Hepatic stellate cell (primary cell): ENCODE measurements at places on chromosomes 13 and 19.

DNA sequence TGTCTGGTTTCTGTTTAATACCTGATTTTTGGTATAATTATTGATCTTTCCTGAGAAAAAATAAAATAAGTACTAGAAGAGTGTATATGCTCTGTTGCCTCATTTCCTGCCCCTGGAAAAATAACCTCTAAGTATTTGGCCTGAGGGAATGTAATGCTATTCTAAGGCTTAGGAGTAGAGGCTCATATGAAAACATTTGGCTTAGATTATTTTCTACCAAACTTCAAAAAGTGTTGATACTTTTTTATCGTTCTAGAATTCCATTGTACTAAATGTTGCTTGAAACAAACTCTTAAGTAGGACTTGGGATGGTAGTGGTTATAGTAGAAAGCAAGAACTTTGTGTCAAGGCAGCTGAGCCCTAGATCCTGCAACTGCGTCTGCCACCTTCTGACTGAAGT lies 57.8 kb downstream of the COG3 start:
- no peak for DNase-seq

DNA sequence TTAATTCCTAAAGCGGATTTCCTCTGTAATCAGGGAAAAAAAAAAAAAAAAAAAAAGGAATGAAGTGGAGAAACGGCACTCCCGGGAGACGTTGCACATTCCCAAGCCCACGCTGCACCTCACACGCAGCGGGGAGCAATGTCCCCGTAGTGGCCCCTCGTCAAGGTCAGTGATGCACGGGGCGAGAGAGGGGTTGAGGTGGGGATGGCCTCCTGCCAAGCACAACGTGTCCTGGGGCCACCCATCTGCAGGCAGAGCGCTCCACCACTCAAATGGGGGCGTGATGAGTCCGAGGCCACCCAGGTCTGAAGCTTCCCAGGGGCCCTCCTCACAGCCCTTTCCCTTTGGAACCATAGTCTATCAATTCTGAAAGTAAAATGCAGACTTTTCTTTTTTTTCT lies 15.1 kb downstream of the PLK5 start:
- no peak for DNase-seq

DNA sequence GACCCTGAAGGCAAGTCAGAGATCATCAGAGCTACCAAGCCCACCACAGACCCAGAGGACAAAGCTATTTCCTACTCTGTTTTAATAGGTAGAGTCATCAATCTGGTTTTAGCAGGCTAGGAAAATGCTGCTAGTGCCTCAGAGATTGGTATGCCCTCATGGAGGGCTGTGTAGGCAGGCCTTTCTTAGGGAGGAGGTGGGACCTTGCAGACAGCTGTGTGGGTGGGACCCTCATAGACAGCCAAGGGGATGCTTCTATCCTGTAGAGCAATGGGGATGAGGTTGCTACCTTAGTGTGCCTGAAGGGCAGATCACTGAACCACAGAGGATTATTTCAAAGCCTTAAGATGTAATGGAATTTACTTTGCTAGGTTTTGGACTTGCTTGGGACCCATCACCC lies 534.9 kb upstream of the KLF12 start:
- no peak for DNase-seq

GRCh38 chr13:76813000-76813691 lies 73.1 kb downstream of the KCTD12 start:
- no peak for DNase-seq

DNA sequence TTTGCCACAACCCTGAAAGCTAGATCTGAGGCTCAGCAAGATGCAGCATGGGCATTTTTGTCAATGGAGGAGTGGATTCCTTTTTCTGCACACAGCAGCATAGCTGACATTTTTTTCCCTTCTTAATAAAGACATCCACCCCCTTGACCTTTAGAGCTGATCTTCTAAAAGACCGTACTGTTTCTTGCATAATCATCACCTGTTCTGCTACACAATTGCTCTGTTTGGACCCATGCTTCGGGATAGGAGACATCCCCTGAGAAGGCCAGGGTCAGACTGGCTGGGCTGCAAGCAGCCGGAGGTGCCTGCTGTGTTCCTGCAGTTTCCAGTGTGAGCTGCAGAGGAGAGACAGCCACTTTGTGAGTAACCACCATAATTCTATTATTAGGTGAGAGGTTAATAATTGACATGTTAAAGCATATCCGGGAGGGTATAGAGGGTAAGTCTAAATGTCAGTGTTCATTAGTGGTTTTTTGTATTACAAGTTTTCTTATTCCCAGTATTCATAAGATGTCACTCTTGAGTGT lies 108.5 kb upstream of the C1QTNF9B start:
- peak; percentile 17 for DNase-seq

DNA sequence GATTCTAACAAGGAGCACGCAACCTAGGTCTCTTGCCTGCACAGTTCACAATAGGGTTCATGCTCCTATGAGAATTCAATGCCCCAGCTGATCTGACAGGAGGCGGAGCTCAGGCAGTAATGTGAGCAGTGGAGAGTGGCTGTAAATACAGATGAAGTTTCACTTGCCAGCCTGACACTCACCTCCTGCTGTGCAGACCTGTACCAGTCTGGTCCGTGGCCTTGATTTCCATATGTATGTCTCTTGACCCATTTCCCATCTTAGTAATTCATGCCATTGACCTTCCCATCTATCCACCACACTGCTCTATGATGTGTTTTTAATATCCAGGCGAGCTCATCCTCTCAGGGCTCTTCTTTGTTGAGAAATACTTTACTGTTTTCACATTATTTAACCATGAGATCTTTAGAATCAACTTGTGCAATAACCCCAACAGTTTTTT lies 95.2 kb downstream of the LRCH1 start:
- no peak for DNase-seq

DNA sequence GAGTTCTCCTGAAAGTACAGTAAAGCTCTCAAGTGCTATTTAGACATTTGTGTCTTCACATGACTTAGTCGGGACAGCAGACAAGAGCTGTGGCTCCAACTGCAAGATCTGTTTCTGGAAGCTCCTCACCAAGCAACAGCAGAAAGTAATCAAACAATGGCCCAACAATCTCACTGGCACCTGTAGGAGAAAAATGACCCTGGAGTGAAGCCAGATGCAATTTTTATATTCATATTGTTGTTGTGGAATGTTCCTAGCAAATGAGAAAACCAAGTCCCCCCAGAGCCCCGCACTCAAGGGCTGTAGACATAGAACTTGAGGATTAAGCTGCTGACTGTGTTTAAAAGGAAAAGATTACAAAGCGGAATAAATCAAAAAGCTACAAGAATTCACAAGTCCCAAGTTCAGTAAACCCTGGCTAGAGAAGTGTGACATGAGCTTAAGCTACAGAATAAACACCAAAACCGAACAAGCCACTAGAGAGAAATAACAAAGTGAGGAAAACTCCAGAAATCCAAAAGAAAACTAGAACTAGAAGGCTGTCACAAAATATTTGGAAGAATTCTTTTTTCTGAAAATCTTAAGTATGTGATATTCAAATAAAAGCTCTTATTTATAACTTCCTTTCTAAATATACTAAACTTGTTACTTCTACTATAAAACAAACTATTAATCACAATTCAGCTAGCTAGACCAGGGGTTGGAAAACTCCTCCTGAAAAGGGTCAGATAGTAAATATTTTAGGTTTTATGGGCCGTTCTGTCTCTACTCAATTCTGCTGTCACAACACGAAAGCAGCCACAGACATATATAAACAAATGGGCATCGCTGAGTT lies 454.5 kb downstream of the SUCLA2 start:
- no peak for DNase-seq

DNA sequence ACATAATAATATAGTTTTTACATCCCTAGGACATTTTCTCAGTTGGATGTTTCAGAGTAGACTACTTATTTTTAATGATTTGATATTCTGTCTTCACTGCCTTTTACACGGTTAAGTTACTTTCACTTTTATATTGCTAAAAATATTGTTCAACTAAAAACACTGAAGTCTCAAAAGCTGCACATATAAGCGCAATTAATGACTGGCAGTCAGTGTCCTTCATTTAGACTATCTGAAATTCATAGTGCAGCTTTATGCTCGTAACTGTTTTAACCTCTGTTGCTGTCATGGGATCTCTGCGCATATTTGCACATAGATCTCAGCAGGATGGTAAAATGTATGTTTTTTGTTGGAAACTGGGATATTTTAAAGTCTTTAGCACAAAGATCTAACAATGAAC lies 864.3 kb downstream of the SLITRK6 start:
- DNase-seq = no peak

DNA sequence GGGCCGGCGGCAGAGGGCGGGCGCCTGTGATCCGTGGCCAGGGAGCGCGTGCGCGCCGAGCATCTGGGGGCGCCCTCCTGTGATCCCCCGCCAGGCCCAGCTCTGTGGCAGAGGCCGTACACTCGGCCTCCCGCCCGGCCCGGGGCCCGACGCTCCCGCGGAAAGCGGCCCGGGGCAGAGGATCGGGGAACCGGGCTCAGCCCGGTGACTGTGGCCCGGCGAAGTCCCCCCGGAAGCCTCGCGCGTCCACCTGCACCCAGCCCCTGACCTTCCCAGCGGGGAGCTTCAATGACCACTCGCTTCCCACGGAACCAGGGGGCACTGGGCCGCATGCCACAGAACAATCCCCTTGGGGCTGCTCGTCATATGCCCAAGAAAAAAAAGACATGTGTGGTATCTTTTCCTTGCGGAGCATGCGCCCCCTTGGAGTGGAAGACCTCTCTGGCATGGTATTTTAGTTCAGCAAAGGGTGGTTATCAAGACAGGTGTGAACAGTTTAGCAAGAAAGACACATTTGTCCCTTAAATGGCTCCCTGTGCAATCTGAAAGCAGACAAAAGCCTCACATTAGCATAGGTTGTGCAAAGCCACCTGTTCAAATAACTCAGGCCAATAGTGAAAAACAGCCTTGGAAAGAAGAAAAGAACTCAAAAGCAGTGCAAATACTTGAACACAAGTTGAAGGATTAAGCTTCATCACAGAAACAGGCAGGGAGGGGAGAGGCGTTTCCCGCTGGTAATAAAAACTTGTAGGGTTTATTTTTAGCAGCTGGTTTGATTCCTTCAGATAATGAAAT lies 290.9 kb upstream of the SOX21 start:
- DNase-seq = no peak

GRCh38 chr13:26551255-26551860 lies 6.1 kb upstream of the WASF3 start:
- DNase-seq = no peak

- no peak for DNase-seq
Measured at GRCh38 chr19:29119590-29119989, 93.4 kb downstream of the UQCRFS1 start.

- no peak for DNase-seq
Measured at GRCh38 chr19:39823686-39824085, 10.3 kb downstream of the DYRK1B start.

- DNase-seq = no peak
Measured at GRCh38 chr13:100983111-100983510, 308.5 kb upstream of the TMTC4 start.

DNA sequence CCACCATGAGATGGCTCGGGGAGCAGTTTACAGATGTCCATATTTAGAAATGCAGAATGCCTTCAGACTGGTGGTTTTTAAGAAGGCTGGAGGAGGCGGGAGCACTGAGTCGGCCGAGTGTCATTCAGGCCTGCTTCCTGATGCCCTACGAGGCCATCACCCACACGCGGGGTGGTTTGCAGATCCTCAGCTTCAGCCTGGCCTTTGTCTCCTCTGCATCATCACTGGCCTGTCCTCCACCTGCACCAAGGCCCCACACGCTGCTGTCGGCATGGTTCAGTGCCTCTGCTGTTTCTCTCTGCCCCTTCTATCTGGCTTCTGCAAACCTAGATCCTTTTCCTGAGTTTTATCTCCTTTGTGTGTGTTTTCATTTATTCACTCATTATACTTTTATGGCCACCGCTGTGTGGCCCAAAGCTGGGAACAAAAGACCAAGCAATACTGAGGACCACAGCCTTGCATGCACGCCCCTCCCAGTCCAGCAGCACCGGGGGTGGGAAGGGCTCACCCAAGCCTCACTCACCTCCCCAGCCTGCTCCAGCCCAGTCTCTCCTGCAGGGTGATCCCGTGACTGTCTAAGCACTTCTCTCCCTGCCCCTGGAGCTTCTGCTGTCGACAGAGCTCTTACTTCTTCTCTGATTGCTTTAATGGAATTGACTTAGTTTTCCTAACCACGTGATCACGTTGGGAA lies 240.8 kb downstream of the TEX29 start:
- no peak for DNase-seq

DNA sequence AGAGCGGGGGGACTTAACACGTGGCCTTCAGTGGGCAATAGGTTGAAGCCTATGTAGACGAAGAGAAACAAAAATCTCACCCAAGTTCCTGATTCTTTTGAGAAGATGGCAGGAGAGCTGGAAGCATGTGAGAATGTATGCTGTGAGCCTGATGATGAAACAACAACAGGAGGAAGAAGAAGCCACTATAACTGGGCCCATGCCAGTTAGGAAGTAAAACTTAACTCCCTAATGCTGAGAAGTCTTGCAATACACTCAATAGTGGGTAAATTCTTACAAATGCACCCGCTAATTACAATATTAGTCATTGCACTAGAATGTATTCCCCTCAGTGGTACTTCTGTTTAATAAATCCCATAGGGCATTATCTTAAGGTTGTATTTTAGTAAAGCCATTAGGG lies 9.1 kb downstream of the PCDH17 start:
- no peak for DNase-seq

DNA sequence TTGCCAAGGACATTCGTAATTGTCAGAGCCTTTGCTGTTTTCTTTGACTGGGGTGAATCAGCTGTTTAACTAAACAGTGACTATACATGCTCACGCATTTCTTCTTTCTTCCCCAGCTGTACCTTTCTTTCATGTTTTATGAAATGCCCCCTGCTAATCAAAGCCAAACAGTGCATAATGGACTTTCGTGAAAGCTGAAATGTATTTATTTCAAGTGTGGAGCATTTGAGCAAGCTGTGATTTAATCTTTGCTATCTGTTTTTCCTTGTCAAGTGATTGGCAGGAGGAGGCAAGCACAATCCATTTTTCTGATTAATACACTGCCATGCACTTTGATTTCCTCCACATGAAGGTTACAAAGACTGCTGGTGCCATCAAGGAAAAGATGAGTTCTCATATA lies 831.7 kb upstream of the SPRY2 start:
- no peak for DNase-seq

- DNase-seq = no peak
Measured at GRCh38 chr13:83372786-83373185, 509.5 kb downstream of the SLITRK1 start.

GRCh38 chr19:13008926-13009787 lies 13.9 kb downstream of the NFIX start:
- DNase-seq = no peak

DNA sequence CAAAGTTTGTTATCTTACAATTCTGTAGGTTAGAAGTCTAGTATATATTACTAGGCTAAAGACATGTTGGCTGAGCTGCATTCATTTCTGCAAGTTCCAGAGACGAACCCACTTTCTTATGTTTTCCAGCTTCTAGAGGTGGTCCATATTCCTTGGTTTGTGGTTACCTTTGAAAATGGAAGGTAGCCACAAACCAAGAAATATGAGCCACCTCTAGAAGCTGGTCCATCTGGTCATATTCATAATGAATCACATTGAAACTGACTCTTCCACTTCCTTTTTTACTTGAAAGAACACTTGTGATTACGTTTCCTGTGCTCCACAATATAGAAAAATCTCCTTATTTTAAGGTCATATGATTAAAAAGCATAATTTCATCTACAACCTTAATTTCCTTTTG lies 943.0 kb upstream of the PCDH9 start:
- no peak for DNase-seq

- DNase-seq = no peak
Measured at GRCh38 chr13:100362781-100363180, 225.8 kb downstream of the GGACT start.
